ENCODE measurements at places on chromosomes 4 and X.

DNA sequence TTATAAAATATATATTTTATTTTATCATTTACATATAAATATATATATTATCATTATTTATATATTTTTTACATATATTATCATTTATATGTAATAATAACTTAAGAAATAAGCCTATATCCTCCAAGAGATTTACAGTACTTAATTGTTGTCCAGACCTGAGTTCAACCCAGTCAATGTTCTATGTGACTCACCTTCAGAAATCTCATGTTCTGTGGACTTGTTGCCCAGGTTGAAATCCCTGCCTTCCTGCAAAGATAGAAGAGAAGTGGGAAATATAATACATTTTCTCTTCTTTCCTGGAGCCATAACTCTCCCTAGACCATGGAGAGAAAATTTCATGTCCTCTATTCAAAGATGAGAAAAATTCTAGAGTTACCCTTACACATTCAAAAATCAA lies 247.3 kb downstream of the PARM1 start:
- no peak for DNase-seq

DNA sequence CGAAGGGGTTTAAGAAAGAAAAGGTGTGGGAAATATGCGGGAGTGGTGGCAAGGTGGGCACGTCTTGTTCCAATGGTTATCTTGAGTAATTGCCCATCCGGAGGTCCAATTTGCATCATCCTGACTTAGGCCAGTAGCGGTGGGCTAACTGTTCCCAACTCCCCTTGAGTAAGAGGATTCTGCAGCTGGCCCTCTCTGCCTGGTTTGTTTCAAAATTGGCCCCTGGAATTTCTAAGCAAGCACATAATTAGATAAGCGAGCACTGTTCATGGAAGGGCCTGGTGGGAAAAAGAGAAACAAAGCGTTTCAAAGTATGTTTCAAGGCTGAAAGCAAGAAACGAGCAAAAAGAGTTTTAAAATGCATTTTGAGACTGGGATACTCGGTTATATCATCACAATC lies 198.2 kb downstream of the CEP135 start:
- no peak for DNase-seq

DNA sequence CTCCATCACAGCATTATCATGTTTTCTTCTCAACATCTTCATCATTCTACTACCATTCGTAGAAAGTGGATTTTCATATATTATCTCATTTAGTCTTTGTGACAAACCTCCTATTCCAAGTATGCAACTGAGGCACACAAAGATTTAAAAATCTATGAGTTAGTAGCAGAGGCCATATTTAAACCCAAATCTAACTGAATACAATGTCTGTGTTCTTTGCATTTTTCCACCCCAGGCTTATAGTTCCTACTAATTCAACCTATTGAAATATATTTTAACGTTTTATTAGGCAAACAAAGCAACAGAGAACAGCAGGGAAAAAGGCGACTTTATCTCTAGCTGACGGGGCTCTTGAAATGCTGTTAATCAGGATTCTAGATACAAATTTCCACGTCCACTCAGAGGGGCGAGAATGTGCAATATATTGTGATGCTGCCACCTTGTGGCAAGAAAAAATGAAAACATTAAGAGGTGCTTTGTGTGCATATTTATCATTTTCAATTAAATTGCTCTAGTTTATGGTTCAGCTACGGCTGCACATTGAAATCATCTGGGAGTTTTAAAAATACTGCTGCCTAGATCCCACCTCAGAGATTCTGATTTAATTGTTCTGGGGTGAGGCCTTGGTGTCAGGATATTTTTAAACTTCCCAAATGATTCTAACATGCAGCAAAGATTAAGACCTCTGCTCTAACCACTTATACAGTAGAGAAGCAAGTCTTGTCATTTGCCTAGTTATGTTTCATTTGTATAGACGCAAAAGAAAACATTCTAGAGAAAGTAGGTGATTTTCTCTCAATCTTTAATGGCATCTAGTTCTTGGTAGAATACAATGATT lies 315.9 kb downstream of the MAPK10 start:
- DNase-seq: no peak

- no peak for DNase-seq
Observed at GRCh38 chr4:139488442-139488841, 34.5 kb downstream of the RAB33B start.

DNA sequence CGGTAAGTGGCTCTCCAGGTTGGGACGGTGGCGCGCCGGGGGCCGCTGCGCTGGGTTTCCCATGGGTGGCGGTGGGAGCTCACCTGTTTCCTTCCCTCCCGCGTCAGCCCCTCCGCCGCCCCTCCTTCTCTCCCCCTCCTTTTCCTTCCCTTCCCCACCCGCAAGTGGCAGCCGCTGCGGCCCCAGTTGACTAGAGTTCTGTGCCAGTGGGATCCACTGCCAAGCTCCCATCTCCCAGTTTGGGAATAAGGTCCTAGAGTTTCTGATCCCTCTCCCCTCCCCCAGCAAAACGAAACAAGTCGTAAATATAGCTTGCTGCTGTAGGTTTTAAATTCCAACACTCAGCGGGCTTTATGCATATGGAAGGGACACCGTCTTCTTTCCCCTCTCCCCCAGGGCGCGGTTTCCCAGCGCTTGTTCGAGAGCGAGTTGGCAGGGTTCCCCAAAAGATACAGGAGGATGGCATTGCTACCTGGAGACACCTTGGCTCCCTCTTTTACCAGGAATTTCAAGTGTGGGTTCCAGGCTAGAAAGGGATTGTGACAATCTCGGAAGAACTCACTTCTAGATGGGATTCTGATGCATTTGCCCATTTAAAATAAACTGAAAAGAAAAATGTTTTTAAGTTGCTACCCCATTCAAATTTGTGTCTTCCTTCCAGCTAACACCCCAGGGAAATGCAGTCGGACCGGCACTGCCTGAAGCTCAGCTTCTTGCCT lies 1.2 kb downstream of the TLL1 start:
- DNase-seq: no peak

- peak; percentile 14 for DNase-seq
Observed at GRCh38 chr4:1241936-1242505, 6.9 kb downstream of the CTBP1 start.

DNA sequence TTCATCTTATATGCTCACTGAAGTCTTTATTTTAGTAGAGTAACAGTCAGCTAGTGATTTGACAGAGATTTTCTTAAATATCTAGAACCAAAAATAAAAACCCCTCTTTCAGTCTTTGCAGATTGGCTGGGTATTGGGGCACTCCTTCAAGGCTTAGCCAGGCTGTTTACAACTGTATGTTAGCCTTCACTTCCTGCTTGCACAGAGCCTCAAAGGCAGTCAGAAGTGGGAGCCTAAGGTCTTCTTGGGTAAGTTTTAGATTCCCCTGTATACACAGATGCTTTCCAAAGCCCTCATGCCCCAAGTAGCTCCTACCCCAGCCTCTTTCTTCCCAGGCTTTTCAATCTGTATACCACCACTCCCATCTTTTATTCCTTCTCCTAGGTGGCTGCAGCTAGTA lies 136.1 kb upstream of the STIM2 start:
- DNase-seq: no peak

DNA sequence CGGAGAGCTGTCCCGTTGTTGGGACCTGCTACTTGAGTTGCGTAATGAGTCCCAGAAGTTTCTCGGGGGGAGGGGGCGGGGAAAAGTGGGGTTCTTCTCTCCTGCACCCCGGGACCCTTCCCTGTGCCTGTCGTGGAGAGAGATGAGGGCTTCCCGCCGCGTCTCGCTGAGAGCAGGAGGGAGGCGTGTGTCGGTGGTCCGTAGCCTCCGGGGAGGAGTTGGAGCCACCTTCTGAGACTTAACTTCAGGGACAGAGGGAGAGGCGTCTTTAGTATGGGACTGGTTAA lies 698 bp downstream of the AFF1 start:
- DNase-seq: no peak

DNA sequence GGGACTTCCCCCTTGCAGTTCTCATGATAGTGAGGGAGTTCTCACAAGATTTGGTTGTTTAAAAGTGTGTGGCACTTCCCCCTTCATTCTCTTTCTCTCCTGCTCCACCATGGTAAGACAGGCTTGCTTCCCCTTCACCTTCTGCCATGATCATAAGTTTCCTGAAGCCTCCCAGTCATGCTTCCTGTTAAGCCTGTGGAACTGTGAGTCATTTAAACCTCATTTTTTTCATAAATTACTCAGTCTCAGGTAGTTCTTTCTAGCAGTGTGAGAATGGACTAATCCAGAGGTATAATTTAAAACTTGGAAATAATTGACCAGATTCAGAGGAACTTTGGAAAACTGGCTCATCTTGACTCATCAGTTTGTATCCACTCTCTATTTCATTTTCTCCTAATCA lies 129.0 kb downstream of the TMEM47 start:
- DNase-seq: no peak

GRCh38 chrX:150602743-150603142 lies 34.3 kb downstream of the MTM1 start:
- no peak for DNase-seq

Measured in GM12891 (cell line).